ENCODE measurements at places on chromosomes 1 and 21. TPM values are rescaled to one million over a fixed set of nuclear protein-coding genes. Genes with fewer than 3 reads are reported as not detected.

DNA sequence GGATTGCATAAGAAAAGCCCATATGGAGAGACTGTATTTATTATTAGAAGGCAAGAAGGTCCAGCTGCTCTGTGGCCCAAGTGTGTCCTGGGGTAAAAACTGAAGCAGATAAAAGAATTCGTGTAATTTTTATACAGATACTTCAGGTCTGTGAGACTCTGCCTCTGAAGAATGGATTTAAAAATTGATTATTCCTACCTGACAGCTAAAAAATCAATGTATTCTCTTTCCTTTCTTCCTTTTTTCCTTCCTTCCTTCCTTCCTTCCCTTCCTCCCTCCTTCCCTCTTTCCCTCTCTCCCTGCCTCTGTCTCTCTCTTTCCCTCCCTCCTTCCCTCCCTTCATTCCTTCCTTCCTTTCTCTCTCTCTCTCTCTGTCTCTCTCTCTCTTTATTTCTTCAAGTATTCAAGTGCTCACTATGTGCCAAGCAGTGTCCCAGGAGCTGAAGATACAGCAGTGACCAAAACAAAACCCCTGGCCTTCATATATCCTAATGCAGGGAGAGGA lies 11.3 kb upstream of the MGST3 start:
- 0 out of 2 replicates have a peak, but pooled peaks cover 4% of the 10 kb centered on the region for H3K27me3 ChIP-seq
- H3K27ac ChIP-seq, result no peak overlapping the region
- no peaks in the 10 kb centered on the region for H3K4me1 ChIP-seq
- DNase-seq, result no peak
- H3K36me3 ChIP-seq, result no peaks in the 10 kb centered on the region
- H3K4me3 ChIP-seq, result no peak overlapping the region

DNA sequence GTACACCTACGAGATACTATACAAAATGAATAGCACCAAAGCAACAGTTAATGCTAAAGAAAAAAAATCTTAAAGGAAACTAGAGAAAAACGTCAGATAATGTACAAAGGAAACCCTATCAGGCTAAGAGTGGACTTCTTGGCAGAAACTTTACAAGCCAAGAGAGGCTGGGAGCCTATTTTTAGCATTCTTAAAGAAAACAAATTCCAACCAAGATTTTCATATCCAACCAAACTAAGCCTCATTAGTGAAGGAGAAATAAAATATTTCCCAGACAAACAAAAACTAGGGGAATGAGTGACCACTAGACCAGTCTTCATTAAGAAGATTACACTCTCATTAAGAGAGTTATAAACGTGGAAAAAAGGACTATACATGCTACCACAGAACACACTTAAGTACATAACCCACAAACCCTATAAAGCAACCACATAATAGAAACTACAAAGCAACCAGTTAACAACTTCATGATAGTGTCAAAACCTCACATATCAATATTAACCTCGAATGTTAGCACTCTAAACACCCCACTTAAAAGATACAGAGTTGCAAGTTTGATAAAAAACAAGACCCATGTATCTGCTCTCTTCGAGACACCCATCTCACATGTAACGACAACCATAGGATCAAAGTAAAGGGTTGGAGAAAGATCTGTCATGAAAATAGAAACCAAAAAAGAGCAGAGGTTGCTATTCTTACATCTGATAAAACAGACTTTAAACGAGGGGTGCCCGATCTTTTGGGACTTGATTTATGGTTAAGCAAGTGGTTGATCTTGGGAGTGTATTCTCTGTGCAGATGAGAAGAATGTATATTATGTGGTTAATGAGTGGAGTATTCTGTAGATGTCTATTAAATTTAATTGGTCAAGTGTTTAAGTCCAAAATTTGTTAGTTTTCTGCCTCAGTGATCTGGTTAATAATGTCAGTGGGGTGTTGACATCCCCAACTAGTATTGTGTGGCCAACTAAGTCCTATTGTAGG lies 1301.4 kb downstream of the PLA2G4A start:
- H3K27ac ChIP-seq, result no peak overlapping the region
- no peaks in the 10 kb centered on the region for H3K36me3 ChIP-seq
- H3K4me1 ChIP-seq, result no peaks in the 10 kb centered on the region

- no peak overlapping the region for H3K27ac ChIP-seq
- H3K27me3 ChIP-seq, result no peaks in the 10 kb centered on the region
Observed at GRCh38 chr1:89499320-89499719, 25.3 kb upstream of the LRRC8B start.

- DNase-seq, result no peak
- no peak overlapping the region for H3K4me3 ChIP-seq
- peaks cover 6% of the 10 kb centered on the region for H3K36me3 ChIP-seq
- no peaks in the 10 kb centered on the region for H3K27me3 ChIP-seq
- H3K4me1 ChIP-seq, result no peaks in the 10 kb centered on the region
- no peak overlapping the region for H3K27ac ChIP-seq
Observed at GRCh38 chr1:35448344-35448801, 108.8 kb downstream of the KIAA0319L start.

DNA sequence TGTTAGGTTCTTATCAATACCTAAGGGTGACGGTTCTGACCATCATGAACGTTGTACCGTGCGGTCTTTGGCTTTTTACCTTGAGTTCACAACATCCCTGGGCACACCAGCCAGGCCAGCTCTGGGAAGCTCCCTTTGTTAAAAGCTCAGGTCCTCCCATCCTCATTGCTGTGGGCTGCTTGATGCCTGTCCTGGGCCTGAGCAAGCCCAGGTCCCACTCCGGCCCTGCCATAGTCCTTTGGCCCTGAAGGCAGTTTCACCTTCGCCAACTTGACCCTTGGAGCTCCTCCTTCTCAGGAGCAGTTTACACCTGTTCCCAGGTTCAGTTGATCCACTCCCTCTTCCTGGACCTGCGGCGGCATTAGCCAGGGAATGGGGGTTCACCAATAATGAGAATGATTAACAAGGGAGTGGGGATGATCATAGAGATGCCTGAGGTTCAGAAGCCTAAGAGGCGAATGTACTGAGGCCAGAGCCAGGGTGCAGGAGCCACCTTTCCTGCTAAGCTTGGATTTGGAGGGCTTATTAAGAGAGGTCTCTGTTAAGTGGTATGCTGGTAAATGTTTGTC lies 40.2 kb downstream of the DHCR24 start:
- H3K36me3 ChIP-seq, result peaks cover 7% of the 10 kb centered on the region
- H3K27ac ChIP-seq, result no peak overlapping the region
- no peaks in the 10 kb centered on the region for H3K27me3 ChIP-seq
- DNase-seq, result no peak
- no peaks in the 10 kb centered on the region for H3K4me1 ChIP-seq

DNA sequence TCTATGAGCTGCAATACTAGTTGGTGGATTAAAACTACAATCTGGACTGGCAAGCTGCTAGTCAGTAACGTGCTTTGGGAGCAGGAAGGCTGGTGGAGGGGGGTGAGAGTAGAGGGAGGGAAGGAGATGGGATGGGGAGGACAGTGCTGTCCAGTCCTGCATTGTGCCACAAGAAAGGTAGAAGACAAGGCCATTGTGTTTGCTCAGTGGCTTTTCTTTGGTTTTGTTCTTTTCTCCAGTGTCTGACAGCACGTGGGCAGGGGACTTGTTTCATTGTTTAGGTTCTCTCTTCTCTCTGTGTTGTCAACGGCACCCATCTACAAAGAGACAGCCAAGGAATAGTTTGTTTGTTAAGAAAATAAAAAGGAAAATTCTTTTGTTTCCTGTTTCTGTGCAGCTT lies 362.8 kb upstream of the PLXNA2 start:
- no peak overlapping the region for H3K27ac ChIP-seq
- H3K4me3 ChIP-seq, result no peak overlapping the region
- H3K4me1 ChIP-seq, result no peaks in the 10 kb centered on the region
- no peaks in the 10 kb centered on the region for H3K27me3 ChIP-seq
- H3K36me3 ChIP-seq, result no peaks in the 10 kb centered on the region
- DNase-seq, result no peak

DNA sequence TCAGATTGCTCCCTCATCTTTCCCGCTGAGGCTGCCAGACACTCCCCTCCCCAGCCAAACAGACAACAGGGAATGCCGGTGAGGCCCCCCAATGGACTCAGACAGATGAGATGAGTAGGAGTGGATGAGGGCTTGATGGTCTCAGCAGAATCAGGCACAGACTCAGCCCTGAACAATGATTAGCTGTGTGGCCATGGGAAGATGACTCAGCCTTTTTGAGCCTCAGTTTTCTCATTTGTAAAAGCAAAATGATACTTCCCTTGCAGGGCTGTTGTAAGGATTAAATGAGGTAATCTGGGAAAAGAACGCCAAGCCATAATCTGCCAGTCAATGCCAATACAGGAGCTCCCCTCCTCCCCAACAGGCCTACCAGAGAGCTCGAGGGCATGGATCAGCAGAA lies 12.4 kb downstream of the C1orf198 start:
- H3K27ac ChIP-seq, result no peak overlapping the region
- no peaks in the 10 kb centered on the region for H3K27me3 ChIP-seq
- H3K36me3 ChIP-seq, result no peaks in the 10 kb centered on the region
- DNase-seq, result no peak
- no peak overlapping the region for H3K4me3 ChIP-seq

DNA sequence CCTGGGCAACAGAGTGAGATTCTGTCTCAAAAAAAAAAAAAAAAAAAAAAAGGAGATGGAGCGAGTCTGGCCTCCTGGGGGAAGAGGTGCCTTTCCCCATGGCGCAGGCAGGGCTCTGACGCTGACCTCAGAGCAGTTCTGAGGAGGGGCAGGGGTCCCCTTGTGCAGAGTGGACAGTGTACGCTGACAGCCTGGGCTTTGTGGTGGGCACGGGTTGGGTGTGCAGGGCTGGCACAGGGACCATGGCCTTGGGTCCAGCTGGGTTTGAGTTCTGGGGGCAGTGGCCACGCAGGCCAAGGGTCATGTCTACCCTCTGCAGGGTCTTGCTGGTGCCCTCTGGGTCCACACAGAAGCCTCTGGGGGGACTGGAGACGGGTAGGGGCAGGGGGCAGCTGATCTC lies 260.1 kb upstream of the C1orf174 start:
- no peak overlapping the region for H3K4me3 ChIP-seq
- H3K4me1 ChIP-seq, result no peaks in the 10 kb centered on the region
- no peak for DNase-seq
- H3K36me3 ChIP-seq, result no peaks in the 10 kb centered on the region
- no peak overlapping the region for H3K27ac ChIP-seq
- peaks cover 12% of the 10 kb centered on the region for H3K27me3 ChIP-seq

- DNase-seq, result no peak
- no peak within 1 kb of the TSS for H3K4me3 ChIP-seq
- H3K27ac ChIP-seq, result no peak within 1 kb of the TSS
- no peaks in the 10 kb centered on the region for H3K27me3 ChIP-seq
- no peaks in the 10 kb centered on the region for H3K4me1 ChIP-seq
- no peaks in the 10 kb centered on the region for H3K36me3 ChIP-seq
Observed at GRCh38 chr1:118988186-118989005, at the start of gene TBX15. Gene TBX15 (minus strand): TSS chr1:118988343. CDS start chr1:118987795, 548 bp downstream.

GRCh38 chr1:109669246-109669948 lies 1.5 kb downstream of the GSTM2 start:
- no peaks in the 10 kb centered on the region for H3K36me3 ChIP-seq
- no peak for DNase-seq
- H3K4me1 ChIP-seq, result no peaks in the 10 kb centered on the region

DNA sequence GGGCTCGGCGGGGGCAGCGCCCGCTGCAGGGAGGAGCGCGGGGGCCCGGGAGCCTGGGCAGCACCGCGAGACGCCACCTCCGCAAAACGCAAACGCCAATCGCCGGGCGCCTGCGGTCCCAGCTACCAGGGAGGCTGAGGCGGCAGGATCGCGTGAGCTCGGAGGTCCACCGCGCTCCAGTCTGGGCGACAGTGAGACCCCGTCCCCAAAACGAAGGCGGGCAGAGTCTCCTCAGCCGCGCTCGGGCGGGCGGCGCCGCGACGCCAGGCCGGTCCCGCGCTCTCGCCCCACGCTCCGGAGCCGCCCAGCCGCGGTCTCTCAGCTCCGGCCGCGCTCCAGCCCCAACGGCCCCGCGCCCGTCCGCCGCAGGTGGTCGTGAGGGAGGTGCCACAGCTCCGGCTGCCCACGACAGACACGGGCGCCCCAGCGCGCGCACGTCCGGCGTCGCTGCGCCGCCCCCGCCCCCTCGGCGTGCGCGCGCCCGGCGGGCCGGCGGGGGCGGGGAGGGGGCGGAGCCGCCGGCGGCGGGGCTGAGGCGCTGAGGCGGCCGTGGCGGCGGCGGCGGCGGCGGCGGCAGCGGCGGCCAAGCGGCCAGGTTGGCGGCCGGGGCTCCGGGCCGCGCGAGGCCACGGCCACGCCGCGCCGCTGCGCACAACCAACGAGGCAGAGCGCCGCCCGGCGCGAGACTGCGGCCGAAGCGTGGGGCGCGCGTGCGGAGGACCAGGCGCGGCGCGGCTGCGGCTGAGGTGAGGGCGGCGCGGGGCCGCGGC lies at the start of gene ADARB1:
Gene ADARB1 (plus strand): TSS at position 533 of the 770 bp plus-strand sequence. CDS start 97,077 bp downstream, outside the sequence.
- no peaks in the 10 kb centered on the region for H3K36me3 ChIP-seq
- DNase-seq, result no peak
- peak within 1 kb of the TSS; percentile 83 for H3K27ac ChIP-seq

- H3K27ac ChIP-seq, result no peak overlapping the region
- H3K4me1 ChIP-seq, result peaks cover 36% of the 10 kb centered on the region
- no peak for DNase-seq
- no peaks in the 10 kb centered on the region for H3K36me3 ChIP-seq
- no peak overlapping the region for H3K4me3 ChIP-seq
- H3K27me3 ChIP-seq, result no peaks in the 10 kb centered on the region
Observed at GRCh38 chr1:178540646-178541045, 27.7 kb downstream of the TEX35 start.

GRCh38 chr1:113211467-113211866 lies 138.5 kb downstream of the LRIG2 start:
- H3K4me3 ChIP-seq, result no peak overlapping the region
- no peak for DNase-seq
- no peaks in the 10 kb centered on the region for H3K27me3 ChIP-seq
- no peak overlapping the region for H3K27ac ChIP-seq
- H3K4me1 ChIP-seq, result no peaks in the 10 kb centered on the region

DNA sequence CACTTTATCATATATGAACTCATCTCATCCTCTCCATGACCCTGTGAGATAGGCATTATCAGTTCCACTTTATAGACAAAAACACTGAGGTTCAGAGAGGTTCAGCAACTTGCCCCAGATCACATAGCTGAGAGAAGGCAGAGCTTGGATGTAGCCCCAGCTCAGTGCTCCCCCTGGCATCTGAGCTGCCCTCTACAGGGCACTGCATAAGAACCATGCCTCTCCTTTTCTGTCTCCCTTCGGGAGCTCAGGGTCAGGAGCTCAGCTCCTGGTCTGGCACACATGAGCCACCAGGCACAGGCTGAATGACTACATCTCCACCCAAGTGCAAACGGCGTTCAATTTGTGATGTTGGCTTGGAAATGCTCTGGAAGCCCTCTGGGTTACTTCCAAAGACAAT lies 16.9 kb downstream of the RAB7B start:
- H3K36me3 ChIP-seq, result no peaks in the 10 kb centered on the region
- H3K27me3 ChIP-seq, result no peaks in the 10 kb centered on the region
- DNase-seq, result no peak
- H3K4me3 ChIP-seq, result no peak overlapping the region
- peaks cover 3% of the 10 kb centered on the region for H3K4me1 ChIP-seq

GUCA2B gene
- total RNA-seq, result not detected

TSPAN1 gene
- 9.9 TPM for total RNA-seq

SLC30A2 gene
- total RNA-seq, result not detected

MUL1 gene
- 24.7 TPM for total RNA-seq

TEDDM1 gene
- total RNA-seq, result not detected

KPRP gene
- not detected for total RNA-seq

C1orf185 gene
- not detected for total RNA-seq

HES4 gene
- 145 TPM for total RNA-seq

TNNI3K gene
- total RNA-seq, result 0.49 TPM

Data from HCT116 (cell line).